Tongue (tissue), 3 donors: ENCODE measurements at places on chromosomes 6 and 20. TPM values are rescaled to one million over a fixed set of nuclear protein-coding genes. Genes with fewer than 3 reads are reported as not detected.

RAET1L gene
- total RNA-seq: 3.3 TPM

ZNF391 gene
- 6.2 TPM for total RNA-seq

BACH2 gene
- total RNA-seq: 8.3 TPM

- no peak for DNase-seq
Observed at GRCh38 chr20:21701171-21701876, 4.1 kb upstream of the PAX1 start.

DNA sequence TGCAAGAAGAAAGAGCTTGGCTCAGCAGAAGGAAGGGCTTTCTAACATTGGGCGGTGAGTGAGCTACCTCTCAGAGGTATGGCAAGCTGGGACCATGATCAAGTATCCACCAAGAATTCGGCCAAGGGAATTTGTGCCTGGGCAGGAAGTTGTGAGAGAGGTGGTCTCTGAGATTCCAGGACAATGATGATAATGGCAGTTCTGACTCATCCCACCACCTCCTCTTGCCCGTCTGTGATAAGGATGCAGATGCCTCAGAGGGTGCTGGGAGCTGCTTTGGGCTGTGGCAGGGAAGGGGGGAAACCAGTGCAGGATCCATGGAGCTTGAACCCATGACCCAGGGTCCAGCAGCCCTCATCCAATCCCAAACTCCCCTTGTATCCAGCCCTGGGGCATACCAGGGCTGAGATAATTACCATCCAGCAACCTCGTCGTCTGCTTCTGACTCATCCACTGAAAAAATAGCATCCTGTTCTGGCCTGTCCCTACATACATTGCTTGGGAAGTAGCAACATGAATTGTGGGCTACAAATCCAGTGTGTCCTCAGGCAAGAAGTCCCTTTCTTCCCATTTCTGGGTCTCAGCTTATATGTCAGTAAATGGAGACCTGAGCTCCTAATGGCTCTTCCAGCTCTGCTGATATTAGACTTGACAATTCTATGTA, 5.9 kb downstream of the TGM6 start:
- DNase-seq: no peak

GRCh38 chr6:128882991-128883611, at the start of gene LAMA2:
Gene LAMA2 (plus strand): TSS chr6:128883138. CDS start chr6:128883246, 108 bp downstream.
- DNase-seq: peak; percentile 96

GRCh38 chr20:15278041-15278440, 940.6 kb upstream of the FLRT3 start:
- no peak for DNase-seq

DNA sequence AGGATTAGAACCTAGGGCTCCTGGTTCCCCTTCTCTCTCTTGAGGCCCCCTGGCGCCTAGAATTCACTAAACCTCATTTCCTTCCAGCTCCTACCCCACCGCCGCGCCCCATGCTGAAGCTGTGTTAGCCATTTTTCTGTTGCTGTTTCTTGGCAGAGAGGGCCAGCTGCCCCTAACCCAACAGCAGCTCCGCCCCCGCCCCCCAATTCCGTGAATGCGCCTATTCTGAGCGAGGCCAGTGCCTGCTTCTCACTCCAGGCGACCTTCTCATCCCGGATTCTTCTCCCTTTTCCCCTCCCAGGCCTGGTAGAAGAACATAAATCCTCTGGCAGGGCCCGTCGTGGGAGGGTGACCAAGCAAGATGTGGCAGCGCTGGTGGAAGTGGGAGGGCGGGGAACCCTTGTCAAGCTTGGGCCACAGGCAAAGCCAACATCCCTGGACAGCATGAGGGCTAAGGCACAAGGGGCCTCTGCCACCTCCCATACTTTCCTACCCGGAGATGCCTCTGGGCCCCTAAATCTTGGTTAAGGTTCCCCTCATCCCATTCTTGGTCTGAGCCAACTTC, 518 bp downstream of the RBPJL start:
- DNase-seq: no peak

- no peak for DNase-seq
Observed at GRCh38 chr6:4518506-4518905, 257.7 kb upstream of the CDYL start.
